BJ (cell line): ENCODE measurements at places on chromosomes 7 and 10. TPM values are rescaled to one million over a fixed set of nuclear protein-coding genes. Genes with fewer than 3 reads are reported as not detected.

LOXL4 gene
- 67.9 and 75.5 TPM in 2 replicates for polyA plus RNA-seq

MMD2 gene
- polyA plus RNA-seq: not detected in 2 replicates

GRCh38 chr7:94418851-94419250 lies 24.2 kb downstream of the COL1A2 start:
- no peak for DNase-seq

DNA sequence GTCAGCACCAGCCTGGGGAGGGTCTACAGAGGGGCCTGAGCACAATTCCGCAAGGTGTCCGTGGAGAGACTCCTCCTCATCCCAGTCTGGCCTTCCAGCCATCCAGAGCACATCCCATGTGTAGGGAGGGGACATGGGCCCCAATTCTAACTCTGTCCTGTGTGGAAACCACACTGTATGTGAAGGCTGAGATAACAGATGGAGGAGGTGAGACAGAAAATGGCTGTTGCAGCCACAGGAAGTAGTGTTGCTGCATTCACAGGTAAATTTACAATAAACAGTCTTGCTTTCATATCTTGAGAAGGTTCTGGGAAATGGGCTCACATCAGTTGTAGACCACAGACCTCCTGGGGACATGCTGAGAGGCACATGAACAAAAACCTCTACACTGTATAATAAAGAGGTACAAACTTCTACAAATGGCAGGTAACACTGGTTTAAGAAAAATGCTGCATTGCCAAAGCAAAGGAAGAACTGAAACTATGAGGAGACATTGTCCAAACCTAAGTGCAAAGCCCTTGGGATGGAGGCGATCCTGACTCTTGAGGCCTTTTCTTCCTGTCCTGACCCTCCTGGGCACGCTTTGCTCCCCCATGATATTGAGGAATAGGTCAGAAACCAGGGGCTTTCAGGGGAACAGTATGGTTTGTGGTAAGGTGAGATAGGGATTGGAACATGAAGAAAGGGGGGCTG lies 21.6 kb upstream of the GIMAP2 start:
- DNase-seq: no peak

GRCh38 chr7:164882-165660 lies 27.3 kb upstream of the FAM20C start:
- DNase-seq: no peak

GRCh38 chr7:129499999-129500398 lies 2.3 kb upstream of the SMKR1 start:
- no peak for DNase-seq
